ENCODE measurements at places on chromosomes 5 and 9. TPM values are rescaled to one million over a fixed set of nuclear protein-coding genes. Genes with fewer than 3 reads are reported as not detected.

LECT2 gene
- total RNA-seq, result 25.0 TPM

PRDM9 gene
- 0.56 TPM for total RNA-seq

EIF4EBP3 gene
- 2.7 TPM for total RNA-seq

TMEM174 gene
- total RNA-seq, result not detected

ACOT12 gene
- 10.2 TPM for total RNA-seq

SEMA6A gene
- 68.6 TPM for total RNA-seq

LHX2 gene
- not detected for total RNA-seq

BNC2 gene
- 20.7 TPM for total RNA-seq

- DNase-seq, result peak; percentile 34
These were observed 72.5 kb upstream of the PCA3 start for GRCh38 chr9:76691517-76692313.

DNA sequence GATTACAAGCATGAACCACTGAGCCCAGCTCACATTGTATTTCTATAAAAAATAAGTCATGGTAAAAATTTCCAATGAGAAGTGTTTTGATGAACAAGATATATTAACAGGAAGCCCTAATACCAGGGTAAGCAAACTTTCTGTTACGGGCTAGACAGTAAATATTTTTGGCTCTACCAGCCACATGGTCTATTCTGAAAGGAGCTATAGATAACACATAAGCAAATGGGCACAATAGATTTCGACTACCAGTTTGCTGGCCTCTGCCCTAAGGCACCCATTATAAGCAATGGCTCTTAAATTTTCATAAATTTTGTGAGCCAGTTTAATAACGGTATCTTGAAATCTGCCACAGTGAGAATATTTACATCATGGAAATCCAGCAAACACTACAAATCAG, 8.1 kb downstream of the UBQLN1 start:
- no peak for DNase-seq

DNA sequence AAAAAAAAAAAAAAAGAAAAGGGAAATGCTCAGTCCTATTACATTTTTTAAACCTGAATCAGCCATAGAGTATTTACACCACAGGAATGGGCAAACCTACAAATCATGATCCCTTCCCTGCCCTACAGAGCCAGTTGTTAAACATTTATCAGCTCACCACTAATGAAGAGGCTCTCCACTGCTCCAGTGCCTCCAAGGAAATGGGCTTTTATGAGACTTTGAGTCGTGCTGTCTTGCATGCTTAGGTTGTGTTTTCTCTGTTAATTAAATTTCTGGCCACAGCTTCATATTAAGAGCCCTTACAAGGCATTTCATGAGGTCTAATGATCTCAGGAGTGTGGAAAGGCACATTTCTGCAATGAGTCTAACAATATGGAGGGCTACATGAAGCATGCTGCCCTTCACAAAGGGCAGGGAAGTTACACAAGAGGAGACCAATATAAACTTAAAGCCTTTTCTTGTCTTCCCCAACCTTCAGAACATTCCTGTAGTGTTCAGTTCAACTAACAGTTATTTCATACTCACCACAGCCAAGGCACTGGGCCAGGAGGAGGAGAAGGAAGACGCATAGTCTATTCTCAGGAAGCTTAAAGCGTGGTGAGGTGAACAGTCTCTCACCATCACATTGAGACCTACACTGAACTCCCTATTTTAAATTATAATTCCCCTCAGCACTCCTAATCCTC, 140.1 kb upstream of the ABCA1 start:
- no peak for DNase-seq

GRCh38 chr9:109707355-109707754, 72.6 kb upstream of the PALM2AKAP2 start:
- DNase-seq, result no peak

- DNase-seq, result no peak
These were observed 479.7 kb downstream of the CETN3 start for GRCh38 chr5:89929834-89930233.

DNA sequence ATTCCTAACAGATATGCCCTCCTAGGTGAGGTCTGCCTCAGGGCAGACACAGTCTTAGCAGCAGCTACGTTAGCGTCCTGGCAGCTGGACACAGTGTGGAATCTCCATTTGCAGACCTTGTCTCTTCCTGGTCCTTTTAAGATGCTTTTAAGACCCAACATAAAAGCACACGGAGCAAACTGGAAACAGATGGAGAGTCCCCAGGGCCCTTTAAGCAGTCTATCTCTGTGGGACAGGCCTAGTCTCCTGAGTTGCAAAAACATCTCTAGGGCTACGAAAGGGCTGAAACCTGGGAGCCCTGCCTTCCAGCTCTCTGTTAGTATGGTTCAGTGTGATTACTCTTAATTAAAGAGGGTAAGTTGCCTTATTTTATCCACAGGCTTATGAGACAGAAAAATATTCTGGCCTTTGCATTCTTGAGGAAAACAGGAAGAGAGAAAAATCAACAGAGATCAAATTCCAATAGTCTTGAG, 66.0 kb upstream of the GNA14 start:
- peak; percentile 14 for DNase-seq

DNA sequence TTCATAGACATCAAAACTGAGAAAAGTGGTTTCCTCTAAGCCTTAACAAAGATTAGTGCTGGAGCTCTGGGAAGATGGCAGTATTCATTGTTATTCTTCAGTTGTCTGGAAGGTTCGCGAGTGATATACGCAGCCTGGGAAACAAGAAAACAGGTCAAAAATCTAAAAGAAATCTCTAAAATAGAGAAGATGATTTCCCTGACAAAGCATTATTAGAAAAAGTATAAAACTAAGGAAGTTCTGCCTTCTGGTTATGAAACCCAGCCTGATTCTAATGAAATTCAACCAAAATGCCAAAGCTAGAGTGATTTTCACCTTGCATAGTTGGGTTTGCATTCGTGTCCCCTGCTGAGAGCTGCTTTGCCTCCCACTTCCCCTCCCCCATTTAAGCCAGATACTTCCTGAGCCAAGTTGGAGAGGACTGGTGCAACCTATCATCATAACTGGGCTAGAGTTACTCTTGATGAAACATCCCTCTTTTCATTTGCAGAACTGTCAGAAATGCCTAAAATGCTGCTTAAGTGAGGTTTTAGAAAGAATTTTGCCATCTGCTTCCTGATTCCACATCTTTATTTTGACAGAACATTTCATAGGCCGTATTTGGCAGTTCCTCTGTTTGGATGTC, 48.4 kb downstream of the NDFIP1 start:
- no peak for DNase-seq
